Prostate gland (tissue), 2 donors: ENCODE measurements at places on chromosomes 7 and 10.

- DNase-seq, result no peak
Measured at GRCh38 chr10:110011681-110012080, 3.9 kb downstream of the ADD3 start.

DNA sequence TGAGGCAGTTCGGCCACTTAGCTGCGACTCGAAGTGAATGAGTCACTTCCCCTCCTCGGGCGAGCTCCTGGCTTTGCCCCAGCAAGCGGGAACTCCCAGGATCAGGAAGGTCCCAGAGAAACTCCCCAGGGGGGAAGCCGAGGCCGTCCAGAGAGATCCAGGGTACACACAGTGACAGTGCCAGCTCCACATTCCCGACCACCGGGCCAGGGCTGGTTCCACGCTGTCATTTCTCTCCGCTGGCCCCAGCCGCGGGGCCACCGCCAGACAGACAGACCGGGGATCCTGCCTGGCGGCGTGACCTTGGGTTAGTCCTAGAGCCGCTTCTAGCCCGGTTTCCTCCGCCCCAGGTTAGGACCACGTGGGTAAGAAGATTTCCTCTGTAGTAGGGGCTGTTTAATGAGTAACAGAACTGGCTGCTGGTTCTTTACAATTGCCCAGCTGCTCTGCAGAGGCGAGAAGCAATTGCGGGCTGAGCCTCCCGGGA is 463 bp upstream of the UPP1 start:
- DNase-seq, result peak; percentile 52

DNA sequence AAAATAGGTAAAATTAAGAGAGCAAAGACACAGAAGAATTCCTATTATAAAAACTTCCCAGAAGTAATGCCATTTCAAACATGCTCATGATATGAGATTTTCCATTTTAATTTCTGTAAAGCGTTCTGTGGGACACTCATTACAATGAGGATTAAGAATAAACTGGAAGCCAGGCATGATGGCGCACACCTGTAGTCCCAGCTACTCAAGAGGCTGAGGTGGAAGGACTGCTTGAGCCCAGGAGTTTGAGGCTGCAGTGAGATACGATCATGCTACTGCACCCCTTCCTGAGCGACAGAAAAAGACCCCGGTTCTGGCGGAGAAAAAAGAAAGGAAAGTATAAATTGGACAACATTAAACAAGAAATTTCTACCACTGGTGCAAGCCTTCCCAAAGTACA is 1.5 kb downstream of the DNA2 start:
- no peak for DNase-seq

GRCh38 chr7:18890134-18890533 is 227.3 kb downstream of the TWIST1 start:
- no peak for DNase-seq

GRCh38 chr7:94898340-94898739 is 9.1 kb upstream of the PPP1R9A start:
- DNase-seq, result no peak
